NCI-H1694 (cell line): ENCODE measurements at places on chromosomes 6 and 20.

DNA sequence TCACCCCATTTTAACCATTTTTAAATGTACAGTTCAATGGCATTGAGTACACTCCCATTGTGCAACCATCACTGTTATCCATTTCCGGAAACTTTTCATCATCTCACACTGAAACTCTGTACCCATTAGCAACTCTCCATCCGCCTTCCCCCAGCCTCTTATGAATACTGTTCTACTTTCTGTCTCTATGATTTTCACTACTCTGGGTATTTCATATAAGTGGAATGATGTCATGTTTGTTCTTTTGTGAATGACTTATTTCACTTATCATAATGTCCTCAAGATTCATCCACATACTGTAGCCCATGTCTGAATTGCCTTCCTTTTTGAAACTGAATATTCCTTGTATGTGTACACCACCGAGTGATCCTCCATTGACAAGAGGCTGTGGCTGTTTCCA lies 92.9 kb upstream of the TOX2 start:
- no peak for DNase-seq

DNA sequence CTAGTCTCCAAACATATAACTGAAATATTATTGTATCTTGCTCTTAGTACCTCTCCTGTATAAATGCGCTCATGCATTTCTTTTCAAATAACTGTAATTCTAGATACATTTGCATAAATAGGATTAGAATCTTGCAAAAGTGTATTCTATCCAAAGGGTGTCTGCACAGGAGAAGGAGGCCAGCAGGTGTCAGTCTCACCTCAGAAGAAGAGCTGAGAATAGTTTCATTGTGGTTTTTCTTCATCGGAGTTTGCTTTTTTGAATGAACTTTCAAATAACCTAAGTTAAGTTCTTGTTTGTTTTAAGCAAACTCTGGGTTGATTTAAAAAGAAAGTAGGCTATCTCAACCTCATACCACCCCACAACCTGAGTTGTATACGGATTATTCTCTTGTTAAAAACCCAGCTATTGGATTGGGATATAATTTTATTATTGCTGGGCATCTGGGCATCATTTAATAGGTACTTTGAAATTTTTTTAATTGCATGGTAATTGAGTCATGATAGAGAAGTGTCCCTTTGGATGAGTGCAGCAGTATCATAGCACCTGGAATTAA lies 125.0 kb upstream of the MLIP start:
- DNase-seq: peak; percentile 18

DNA sequence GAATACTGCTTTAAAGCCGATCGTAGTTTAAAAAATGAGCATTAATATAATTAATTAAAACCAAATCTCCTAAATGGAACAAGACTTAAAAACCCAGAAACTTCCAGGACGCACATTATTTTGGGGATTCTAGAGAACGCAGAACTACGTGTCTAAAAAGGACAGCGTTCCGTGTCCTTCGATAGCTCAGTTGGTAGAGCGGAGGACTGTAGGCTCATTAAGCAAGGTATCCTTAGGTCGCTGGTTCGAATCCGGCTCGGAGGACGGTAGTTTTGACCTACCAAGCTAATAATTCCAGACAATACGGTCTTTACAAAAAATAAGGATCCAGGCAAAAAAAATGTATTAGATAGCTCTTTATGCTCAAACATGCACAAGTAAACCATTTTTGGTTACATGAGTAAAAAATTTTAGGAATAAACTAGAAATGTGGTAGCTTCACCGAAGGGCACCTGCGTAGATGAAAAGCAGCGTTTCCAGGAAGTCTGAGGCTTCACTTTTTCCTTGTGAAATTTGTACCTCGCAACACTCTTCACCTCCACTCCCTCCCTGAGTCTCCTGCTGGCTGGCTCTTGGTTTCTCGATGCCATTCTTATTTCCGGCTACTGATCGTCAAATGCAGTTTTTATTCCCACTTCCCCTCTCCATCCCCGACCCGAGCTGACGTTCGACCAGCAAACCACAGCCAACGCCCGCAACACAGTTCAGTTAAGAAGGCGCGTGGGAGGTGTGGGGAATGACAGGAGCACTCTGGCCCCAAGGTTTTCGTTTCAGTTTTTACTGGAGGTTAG lies 19.6 kb upstream of the ABT1 start:
- peak; percentile 33 for DNase-seq

GRCh38 chr6:9140951-9141460 lies 705.7 kb upstream of the SLC35B3 start:
- peak; percentile 10 for DNase-seq

GRCh38 chr20:44643154-44643519 lies 8.4 kb downstream of the ADA start:
- no peak for DNase-seq

GRCh38 chr6:12610862-12611261 lies 105.7 kb upstream of the PHACTR1 start:
- DNase-seq: no peak

GRCh38 chr20:48238781-48239180 lies 453.5 kb upstream of the SULF2 start:
- no peak for DNase-seq

DNA sequence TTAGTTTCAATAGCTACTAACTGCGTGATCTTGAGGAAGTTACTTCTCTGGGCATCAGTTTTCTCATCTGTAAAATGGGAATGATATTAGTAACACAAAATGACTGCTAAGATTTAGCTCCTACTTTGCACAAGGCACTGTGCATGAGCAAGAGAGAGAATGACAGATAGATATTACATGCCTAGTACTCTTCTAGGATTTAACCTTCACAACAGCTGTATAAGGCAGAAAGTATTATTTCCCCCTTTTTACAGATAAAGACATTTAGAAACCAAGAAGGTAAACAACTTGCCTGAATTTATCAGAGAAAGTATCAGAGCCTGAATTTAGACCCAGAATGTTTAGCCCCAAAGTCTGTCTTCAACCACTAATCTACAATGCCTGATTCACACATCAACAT lies 281.6 kb downstream of the KHDC1L start:
- DNase-seq: no peak

DNA sequence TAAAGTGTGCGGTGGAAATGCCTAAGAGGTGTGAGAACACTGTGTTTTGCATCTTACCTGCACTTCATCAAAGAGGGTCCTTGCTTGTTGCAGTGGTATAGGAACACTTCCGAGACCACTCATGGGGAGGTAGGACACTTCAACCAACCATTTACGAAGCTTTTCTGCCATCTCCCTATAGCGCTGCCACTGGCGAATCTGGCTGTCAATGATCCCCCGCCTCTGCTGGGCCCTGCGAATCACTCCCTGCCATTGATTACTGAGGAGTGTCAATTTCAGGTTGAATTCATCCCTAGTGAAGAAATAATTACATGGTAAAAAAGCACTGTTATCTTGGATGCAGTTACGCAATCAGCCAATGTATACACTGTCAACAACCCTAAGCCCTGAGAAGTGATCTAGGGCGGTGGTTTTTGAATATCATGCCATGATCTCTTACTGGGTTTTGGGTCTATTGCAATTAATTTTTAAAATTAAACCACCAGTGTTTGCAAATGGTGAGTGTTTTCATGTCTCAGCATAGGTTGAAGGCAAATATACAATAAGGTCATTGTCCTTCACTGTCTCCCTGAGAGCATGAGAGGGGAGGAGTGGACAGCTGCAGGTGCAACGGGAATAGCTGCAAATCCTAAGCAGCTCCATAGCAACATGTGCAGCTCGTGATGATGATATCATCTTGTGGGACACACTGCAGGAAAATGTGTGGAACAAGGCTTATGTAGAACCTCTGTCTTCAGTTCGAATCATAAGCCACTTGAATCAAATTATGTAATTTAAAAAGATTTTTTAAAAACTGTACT lies 400.6 kb downstream of the ESR1 start:
- DNase-seq: no peak

- DNase-seq: no peak
Observed at GRCh38 chr20:21175433-21175832, 49.6 kb downstream of the KIZ start.

DNA sequence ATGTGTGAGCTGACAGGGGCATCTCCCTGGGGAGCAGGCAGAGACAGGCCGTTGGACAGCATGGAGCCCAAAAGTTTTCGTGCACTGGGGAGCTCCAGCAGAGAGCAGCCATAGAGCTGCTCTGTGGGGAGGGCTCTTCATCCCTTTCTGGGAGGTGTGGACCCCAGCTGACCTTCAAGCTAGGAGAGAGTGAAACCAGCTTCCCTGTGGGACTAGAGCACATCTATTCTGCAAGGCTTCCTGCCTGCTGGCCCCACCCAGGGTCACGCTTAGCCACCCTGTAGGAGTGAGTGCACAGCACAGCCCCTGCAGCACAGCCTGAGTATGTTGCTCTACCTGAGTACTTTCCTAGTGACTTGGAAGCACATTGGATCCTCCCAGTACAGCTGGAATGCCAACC lies 183.3 kb downstream of the BCKDHB start:
- no peak for DNase-seq

DNA sequence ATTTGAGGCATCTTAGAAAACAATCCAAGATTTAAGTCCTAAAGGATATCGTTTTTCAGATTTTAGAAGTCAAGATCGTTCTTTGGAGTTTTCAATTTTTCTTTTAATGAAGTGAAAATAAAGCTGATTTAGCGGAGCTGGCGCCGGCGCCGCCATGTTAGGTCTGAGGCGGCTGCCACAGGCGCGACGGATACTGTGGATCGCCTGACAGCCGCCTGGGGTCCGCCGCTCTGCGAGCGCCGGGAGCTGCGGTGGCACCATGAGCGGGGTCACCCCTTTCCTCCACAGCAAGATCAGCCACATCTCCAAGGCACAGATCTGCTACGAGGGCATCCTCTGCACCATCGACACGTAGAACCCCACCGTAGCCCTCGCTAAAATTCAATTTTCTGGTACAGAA lies 247.2 kb downstream of the GJA1 start:
- DNase-seq: no peak

DNA sequence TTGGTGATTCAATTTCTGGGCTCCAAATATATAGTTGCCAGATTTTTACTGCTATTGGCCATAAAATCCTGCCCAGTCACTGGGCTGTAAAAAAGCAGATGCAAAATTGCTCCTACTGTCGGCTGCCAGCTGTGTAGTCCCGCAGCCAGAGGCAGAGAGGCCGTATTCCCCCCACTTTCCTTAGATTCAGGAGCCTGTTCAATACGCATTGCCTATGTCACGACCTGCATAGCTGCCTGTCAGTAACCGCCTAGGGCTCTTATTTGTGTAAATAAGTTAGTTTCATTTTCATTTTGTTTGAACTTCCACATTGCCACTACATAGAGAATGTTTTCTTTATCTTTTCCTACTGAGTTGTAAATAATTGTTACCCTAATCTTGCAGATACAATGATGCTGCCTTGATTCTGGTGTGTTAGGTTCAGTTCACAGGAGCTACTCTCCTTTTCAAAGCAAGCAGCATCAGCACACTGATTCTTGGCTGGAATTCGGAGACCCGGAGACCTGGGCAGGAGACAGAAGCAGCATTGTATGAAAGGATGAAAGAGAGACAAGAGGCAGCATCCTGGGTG lies 46.0 kb upstream of the UST start:
- no peak for DNase-seq

- DNase-seq: no peak
Observed at GRCh38 chr6:43724914-43725642, 37.5 kb upstream of the MRPS18A start.

DNA sequence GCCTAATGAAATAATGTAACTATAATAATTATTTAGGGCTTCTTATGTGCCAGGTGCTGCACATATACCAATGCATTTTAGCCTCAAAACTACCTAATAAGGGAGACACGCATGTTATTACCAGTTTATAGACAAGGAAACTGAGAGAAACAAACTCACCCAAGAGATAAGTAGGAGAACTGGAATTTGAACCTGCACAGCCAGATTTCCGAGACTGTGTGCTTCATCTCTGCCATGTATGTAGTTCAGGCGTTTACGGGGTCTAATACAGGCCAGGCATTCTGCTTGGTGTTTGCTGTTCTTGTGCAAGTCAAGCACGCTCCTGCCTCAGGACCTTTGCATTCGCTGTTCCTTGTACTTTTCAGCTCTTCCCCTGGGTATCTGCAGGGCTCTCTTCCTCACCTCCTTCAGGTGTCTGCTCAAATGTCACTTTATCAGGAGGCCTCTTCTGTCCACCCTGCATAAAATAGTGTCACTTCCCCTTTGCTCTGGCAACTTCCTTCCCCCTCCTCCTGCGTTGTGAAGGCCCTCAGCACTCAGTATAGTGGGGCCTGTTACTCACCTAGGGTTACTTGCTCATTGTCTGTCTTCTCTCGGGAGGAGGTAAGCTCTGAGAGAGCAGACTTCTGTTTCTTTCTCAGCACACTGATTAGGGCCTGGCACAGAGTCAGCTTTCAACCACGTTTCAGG lies 6.1 kb upstream of the NSFL1C start:
- DNase-seq: no peak

- DNase-seq: no peak
Observed at GRCh38 chr6:51928320-51928719, 159.1 kb downstream of the PKHD1 start.

DNA sequence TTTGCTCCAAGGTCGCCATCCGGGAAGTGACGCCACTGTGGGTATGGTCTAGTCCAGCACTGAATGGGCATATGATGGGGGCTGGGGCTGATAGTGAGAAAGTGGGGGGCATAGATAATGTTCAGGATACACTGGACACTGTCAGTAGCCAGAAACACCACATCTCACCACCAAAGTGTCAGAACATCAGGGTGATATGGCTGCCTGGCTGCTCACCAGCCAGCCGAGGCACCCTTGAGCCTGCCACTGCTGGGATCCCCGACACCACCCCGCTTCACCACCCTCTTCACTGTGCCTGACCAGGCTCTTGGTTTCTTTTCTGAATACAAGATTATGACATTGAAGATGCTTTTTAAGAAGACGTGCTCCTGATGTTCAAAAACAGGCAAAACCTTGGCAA lies 46.9 kb downstream of the SIRPA start:
- DNase-seq: no peak

- no peak for DNase-seq
Observed at GRCh38 chr6:89562093-89562973, 76.2 kb downstream of the LYRM2 start.

GRCh38 chr20:38706509-38706908 lies 17.8 kb upstream of the SLC32A1 start:
- no peak for DNase-seq

- no peak for DNase-seq
Observed at GRCh38 chr6:54291146-54291545, 17.1 kb upstream of the TINAG start.

- no peak for DNase-seq
Observed at GRCh38 chr6:142913511-142914047, 31.4 kb downstream of the HIVEP2 start.

GRCh38 chr20:43900121-43900466 lies 14.6 kb upstream of the TOX2 start:
- no peak for DNase-seq

DNA sequence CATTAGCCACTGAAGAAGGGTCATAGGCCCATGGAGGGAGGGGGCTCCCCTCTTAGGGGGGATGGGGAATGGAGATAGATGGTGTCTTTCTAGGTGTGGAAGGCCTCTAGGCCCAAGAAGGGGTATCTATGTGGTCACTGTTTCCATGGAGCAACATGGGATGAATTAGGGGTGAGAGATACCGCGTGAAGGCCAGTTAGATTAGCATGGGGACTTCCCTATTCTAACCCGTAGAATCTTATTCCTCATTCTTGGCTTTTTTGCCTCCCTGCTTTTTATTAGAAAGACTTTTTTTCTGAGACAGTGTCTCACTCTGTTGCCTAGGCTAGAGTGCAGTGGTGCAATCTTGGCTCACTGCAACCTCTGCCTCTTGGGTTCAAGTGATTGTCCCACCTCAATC lies 3.2 kb downstream of the RAB44 start:
- no peak for DNase-seq

GRCh38 chr6:36927691-36928546 lies 26.6 kb upstream of the PI16 start:
- no peak for DNase-seq
